ENCODE measurements at places on chromosomes 7 and 10.

DNA sequence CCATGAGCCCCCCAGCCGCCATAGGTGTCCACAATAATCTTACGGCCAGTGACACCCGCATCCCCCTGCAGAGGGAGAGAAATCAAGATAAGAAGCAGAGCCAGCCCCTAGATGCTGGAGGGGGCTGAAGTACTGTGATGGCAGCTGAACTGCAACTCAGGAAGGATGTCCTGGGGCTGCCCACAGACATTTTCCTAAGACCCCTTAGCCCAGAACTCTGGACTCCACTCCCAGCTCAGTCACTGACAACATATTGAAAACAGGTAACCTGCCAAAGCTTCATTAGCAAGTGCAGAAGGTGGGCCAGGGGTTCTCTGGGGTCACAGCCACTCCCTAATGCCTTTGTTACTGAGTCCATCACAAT, 14.3 kb downstream of the MAT1A start:
- DNase-seq: no peak

GRCh38 chr7:50652400-50653125, 87.4 kb upstream of the DDC start:
- no peak for DNase-seq

DNA sequence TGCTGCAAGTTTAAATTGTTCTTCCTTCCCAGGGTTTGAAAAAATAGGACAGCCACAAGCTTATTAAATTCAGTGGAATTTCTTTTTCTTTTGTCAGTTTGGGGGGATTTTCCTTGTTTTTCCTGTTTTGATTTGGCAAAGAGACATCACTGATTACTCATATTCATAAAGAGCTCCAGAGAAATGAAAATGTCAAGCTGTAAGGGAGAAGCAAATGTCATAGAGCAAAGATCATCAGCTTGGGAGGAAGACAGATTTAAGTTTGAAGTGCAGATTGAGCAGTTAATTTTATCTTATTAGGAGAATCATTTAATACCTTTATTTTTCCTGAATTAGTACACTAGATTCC, 255.8 kb upstream of the PHYHIPL start:
- DNase-seq: no peak

- peak; percentile 51 for DNase-seq
These were observed 15.8 kb upstream of the LYZL2 start for GRCh38 chr10:30645340-30645827.

- DNase-seq: no peak
These were observed 21.1 kb downstream of the PLAU start for GRCh38 chr10:73931767-73932619.

DNA sequence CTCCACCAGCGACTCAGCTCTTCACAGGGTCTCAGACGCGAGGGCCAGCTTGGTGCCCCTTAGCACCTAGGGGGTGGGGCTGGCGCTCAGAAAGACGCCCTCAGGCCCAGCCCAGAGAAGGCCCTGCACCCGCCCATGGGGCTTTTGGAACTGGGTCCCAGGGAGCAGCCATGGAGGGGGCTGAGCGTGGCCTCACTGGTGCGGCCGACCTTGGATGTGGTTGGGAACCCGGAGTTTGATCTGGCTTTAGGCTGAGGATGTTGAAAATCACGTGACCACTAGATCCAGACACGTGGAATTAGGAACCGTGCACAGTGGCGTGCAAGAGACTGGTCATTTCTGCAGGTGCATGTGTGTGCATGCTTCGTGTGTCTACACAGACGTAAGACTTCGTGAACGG, 185.4 kb downstream of the DNAJB6 start:
- no peak for DNase-seq

DNA sequence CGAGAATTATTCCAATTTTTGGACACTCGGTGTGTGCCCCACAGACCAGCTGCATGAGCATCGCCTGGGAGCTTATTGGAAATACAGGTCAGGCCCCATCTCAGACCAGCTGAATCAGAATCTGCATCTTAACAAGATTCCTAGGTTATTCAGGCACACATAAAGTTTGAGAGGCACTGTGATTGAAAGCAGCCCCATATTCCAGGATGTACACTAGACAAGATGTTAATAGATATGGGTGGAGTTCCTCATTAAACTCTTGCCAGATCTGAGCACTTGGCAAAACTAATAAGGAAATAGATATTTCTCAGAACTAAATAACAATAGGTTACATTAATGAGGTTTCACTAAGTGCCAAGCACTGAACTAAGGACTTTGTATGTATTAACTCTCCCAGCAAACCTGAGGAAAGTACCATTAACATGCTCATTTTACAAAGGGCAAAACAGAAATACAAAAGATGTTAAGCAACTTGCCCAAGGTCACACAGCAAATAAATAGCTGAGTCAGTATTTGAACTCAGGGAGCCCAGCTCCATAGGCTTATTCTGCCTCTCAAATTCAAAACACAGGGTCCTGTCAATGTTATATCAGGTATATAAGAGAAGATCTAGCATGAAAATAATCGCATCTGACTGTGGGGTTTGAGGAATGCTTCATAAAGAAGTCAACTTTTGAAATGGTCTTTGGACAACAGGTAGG, 29.9 kb downstream of the PPP1R3C start:
- no peak for DNase-seq

DNA sequence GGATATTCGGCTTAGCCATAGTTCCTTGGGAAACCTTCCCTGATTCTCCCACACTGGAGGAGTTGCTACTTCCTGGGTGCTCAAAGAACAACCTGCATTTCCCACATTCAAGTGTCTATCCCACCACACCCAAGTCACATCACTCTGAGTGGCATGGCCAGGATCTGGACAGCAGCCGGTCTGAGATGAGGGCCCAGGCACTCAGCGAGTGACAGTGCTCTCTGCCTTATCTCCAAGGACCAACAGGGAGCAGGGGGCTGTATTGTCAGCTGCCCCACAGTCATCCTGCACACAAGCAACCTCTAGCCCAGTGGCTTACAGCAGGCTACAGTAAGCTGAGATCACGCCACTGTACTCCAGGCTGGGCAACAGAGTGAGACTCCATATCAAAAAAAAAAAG, 16.1 kb upstream of the SLC18A3 start:
- DNase-seq: no peak

DNA sequence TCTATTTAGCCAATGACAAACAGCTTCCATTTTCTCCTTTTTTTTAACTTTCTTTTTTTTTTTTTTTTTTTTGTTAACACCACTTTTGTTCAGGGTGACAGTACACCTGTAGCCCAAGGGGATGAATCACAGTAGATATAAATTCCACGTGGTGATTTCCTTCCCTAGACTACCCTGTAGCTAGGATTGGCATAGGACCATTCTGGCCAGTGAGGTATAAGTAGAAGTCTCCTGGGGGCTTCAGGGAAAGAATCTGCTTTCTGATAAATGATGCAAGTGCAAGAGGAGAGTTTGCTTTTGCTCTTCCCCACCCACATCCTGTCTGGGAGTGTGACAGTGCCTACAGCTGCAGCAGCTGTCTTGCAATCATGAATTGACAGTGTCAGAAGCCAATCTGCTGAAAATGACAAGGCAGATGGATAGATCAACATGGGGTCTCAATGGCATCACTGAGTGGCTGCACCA, 63.2 kb upstream of the TOMM7 start:
- DNase-seq: no peak

DNA sequence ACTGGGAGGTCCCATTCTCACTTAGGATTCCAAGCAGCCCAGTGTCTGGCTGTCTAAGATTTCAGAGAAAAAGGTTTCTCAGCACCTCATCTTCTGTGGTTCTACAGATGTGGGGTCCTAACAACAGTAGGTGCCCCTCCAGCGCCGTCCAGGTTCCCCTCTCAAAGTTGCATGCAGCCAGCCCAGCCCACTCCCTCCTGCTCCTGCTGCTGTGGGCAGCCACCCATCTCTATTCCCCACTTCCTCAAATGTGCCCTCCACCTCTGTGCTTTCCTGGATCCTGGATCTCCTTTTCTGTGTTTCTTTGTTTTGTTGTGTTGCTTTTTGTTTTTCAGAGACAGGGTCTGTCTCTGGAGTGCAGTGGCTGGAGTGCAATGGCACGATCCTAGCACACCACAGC, 13.3 kb upstream of the SLC18A3 start:
- DNase-seq: no peak

DNA sequence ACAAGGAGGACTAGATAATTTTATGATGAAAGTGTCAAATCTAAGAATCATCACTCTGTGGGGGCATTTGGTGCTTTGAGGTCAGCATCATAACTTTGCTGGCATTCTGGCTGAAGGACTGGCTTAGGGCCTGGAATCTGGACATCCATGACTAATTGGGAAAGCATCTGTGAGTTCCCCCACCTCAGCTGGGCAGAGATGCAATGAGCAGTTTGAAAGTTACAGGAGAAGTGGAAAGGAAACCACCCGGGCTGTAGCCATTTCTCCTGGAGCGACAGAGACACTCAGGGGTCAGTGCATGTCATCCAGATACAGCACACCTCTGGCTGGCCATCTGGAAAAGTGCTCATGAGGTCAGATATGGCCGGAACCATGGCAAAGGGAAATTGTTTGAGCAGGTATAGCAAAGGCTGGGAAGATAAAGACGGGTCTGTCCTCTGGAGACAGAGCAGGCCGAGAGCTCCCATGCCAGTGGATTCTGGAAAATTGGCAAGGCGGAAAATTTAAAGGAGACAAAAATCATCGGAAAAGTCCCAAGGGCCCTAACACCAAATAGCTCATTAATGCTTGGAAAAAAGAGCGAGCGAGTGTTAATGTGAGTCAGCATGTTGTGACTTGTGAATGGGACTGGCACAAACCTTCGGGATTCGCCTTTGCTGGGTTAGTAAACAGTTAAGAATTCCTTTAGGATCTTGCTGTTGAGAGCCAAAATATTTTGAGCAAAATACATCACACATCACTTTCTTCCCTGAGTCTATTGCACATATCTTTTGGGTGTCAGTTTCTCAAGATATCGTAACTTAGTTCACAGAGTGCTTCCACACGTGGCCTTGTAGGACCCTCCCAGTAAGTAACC, 188.4 kb upstream of the AGK start:
- peak; percentile 59 for DNase-seq

GRCh38 chr10:1738950-1739349, 1.6 kb upstream of the ADARB2 start:
- DNase-seq: no peak

DNA sequence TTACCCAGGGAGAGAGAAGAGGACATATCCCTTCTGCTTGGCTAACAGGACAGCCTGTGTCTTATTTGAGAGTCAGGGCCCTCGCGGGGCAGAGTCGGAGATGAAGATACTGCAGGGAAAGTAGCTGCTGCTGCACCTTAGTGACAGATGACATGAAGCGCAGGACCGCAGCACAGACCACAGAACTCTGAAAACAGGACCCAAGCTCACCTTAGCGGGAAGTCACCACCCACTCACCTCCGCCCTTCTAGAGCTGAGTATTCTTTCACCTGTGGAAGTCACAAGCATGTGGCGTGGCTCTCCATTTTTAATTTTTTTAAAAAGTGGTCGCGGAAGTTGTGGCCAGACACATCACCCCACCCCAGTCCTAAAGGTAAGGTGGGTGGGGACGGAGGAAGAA, 191.4 kb downstream of the FAM107B start:
- no peak for DNase-seq

- DNase-seq: peak; percentile 76
These were observed 225.6 kb downstream of the AHR start for GRCh38 chr7:17523813-17524739.

- no peak for DNase-seq
These were observed 19.3 kb upstream of the SRRM3 start for GRCh38 chr7:76182225-76182960.

DNA sequence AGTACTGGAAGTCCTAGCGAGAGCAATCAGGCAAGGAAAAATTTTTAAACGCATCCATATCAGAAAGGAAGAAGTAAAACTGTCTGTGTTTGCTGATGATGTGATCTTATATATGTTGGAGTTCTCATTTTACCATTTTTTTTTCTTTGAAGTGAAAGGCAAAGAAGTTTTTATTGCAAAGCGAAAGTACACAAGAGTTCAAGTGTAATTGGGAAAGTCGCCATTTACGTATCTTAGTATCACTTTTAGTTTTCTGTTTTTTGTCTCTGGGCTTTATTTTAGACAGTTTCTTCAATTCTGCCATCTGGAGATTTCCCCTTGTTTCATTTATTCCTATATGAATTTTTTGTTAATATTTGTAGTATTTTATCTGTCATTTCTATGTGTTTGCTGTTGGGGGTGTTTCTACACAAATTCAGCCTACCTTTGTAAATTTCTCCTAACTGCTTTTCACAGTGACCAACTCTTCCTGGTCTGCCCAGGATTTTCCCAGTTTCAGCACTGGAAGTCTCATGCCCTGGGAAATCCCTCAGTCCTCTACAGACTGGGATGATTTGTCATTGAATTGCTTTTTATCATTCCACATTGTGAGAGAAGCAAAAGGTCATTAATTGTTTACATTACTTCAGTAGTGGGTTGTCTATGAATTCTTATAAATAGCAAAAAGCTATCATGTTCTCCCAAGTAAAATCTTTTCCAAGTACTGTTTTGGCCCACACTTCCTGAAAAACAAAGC, 23.2 kb downstream of the BET1 start:
- no peak for DNase-seq

GRCh38 chr7:19982841-19983835, 209.7 kb upstream of the TMEM196 start:
- DNase-seq: peak; percentile 15

- no peak for DNase-seq
These were observed 87.1 kb downstream of the ADAM22 start for GRCh38 chr7:88020953-88021665.

DNA sequence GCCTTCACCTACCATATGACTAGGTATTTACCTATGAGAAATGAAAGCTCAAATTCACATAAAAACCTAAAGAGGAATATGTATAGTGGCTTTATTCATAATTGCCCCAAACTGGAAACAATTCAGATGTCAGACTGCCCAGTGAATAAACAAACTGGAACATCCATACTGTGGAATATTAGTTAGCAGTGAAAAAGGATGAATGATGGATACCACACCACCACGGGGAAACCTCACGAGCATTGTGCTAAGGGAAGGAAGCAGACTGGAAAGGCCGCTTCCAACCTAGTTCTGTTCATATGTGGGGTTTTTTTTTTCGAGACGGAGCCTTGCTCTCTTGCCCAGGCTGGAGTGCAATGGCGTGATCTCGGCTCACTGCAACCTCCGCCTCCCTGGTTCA, 16.8 kb downstream of the GTF2IRD1 start:
- no peak for DNase-seq

- DNase-seq: peak; percentile 48
These were observed 54.4 kb downstream of the STK17A start for GRCh38 chr7:43637114-43637806.

GRCh38 chr10:12337453-12338372, 11.6 kb upstream of the CAMK1D start:
- no peak for DNase-seq

Measured in HFFc6 (cell line).